CD4-positive, alpha-beta T cell treated with Interleukin-17A for 4 hours (primary cell): ENCODE measurements at places on chromosomes 1 and 21.

GRCh38 chr1:205472737-205473441, 17.0 kb upstream of the BLACAT1 start:
- DNase-seq = no peak

DNA sequence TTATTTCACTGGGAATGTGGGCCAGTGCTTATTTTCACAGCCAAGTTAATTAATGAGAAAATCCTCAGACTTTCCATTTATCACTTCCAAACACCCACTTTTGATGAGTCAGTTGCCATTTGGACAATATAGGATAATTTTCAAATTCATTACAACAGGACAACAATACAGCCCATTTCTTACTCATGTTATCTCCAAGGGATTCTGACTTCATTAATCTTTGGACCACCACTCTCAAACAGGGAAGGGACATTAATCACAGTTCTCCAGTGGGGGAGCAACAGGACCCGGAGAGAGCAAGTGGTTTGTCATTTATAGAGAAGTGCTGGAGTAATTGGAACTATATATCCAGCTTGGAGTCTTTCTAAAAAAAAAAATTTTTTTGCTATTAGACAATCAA, 38.7 kb downstream of the JUN start:
- no peak for DNase-seq

GRCh38 chr1:200090252-200091159, 63.0 kb downstream of the NR5A2 start:
- DNase-seq = no peak

DNA sequence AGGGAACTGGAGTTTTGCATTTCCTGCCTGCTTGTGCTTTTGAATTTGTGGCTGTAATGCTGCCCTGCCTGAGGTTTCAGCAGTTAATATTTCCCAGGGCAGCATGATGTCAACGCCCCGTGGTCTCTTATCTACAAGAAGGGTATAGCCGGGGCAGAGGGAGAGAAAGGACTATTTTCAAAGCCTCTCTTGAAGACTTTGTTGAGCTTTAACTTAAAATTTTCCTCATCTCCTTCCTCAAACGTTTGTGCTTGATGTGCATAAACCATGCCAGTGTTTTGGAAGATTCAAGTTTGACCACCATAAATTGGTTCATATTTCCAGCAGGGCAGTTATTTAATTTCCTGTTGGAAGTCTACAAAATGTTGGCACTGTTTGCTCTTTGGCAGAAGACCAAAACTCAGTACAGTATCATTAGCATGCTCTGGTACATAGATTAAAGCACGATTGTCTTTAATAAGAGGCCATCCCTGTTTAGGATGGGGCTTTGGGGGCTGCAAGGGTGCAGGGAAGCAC, 43.4 kb downstream of the ROR1 start:
- DNase-seq = no peak

DNA sequence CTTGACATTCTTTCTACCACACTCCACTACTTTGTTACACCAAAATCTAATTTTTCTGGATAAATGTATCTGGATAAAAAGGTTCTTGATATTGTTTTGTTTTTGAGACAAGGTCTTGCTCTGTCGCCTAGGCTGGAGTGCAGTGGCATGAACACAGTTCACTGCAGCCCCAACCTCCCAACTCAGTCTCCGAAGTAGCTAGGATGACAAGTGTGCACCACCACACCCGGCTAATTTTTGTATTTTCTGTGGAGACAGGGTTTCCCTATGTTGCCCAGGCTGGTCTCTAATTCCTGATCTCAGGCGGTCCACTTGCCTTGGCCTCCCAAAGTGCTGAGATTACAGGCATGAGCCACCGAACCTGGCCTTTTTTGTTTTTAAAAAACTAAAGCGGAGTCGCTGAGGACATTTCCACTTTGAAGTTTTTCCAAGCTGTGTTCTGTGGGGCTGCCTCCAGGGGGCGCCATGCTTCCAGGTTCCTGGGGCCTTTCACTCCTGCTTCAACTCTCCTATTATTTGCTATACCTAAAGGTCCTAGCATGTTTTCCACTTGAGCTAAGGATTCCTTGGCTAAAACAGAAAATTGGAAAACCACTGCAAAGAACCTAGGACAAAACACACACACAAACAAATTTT, 14.1 kb upstream of the NCMAP start:
- DNase-seq = peak; percentile 48

GRCh38 chr1:183159960-183160359, 26.1 kb upstream of the LAMC2 start:
- no peak for DNase-seq

- DNase-seq = no peak
Observed at GRCh38 chr1:242827538-242827937, 303.0 kb upstream of the PLD5 start.

- no peak for DNase-seq
Observed at GRCh38 chr1:179187043-179187442, 42.4 kb downstream of the ABL2 start.
